Dermis microvascular lymphatic vessel endothelial cell (primary cell): ENCODE measurements at places on chromosomes 5 and 9. TPM values are rescaled to one million over a fixed set of nuclear protein-coding genes. Genes with fewer than 3 reads are reported as not detected.

GRCh38 chr5:149724130-149724840, 5.8 kb upstream of the PPARGC1B start:
- DNase-seq, result peak; percentile 72

DNA sequence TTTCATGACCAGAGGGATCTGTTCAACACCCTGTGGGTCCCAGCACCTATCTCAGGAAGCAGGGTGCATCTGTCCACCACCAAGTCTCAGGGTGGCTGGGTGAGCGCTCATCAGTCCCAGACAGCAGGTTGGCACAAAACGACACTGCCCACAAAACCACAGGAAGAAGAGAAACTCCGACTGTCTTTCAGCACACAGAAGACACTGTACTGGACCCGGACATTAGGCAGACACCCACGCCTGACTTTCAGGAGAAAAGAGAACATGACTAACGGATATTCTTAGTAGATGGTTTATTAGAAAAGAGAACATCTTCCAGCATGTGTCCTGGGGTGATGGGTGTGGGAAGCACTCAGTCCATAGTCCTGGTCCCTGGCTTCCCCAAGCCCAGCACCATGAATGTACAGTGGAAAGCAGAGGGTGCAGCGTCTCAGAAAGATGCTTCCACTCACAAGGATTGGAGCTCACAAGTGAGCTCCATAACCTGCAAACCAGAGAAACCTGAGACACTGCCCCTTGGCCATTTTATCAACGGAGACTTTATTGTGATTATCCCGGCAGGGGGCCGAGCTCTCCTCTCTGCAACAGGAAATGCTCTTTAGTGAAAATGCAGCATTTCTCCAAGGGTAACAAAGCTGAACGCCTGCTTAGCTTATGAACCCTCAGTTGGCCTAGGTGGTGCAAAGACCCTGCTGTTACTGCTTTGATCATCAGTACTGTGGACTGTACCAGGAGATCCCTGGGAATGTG, 35.8 kb upstream of the LCP2 start:
- no peak for DNase-seq

DNA sequence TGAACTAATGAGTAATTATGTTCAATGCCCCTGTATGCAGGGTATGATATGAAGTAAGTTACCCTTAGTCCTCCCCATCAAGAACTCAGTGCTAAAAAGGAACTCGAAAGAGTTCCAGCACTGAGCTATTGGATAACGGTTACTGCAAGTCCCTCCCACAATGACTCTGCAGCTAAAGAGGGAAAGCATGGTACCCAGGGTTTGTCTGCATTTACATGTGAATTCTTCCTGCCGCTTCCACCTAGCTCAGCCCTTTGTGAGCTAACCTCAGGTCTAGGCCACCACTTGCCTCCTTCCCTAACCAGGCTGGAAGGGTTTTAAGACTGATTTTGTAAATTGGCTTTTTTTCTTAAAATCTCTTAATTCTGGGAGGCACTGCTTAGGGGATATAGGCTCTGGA, 376.8 kb downstream of the EBF1 start:
- DNase-seq, result no peak

- DNase-seq, result no peak
Observed at GRCh38 chr9:109593612-109594011, 95.5 kb upstream of the PTPN3 start.

DNA sequence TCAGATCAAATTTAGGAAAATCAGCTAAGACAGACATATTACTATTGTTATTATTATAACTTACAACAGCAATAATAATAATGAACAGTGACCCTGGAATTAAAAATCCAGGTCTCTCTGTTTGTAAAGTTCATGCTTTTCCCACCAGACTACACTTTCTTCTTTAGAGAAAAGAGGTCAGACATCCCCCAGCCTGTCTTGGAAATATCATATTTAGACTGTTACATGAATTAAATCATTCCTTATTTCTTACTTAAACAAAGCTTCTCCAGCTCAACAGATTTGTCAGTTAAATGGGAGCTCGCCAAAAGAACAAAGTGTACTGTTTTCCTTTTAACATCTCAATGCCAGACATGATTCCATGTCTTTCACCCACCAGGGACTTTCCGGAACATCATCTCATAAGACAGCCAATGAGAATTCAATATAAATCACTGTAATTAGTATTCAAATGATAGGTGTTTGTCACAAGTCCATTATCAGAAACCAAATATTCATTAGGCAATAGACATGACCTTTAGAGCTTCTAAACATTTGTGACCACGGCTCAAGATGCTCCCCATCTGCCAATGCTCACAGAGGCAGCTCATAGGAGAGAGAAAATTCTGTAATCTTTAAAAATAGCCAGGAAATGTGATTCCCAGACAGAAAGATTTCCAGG, 351.9 kb downstream of the ENC1 start:
- no peak for DNase-seq

GRCh38 chr9:138009803-138010690, 132.5 kb downstream of the CACNA1B start:
- DNase-seq, result no peak

GRCh38 chr5:106415541-106415940, 1255.2 kb downstream of the EFNA5 start:
- no peak for DNase-seq

The N4BP3 gene
- 22.2 and 24.7 TPM in 2 replicates for total RNA-seq

The MUSK gene
- not detected in 2 replicates for total RNA-seq

The MED22 gene
- total RNA-seq, result 10.3 and 19.1 TPM in 2 replicates

The PAIP1 gene
- 74.2 and 111 TPM in 2 replicates for total RNA-seq

The CFAP157 gene
- total RNA-seq, result under 0.01 TPM in 1 of 2 replicates, not detected in the other
